Thoracic aorta (tissue), 2 donors: ENCODE measurements at places on chromosomes 12 and 14.

DNA sequence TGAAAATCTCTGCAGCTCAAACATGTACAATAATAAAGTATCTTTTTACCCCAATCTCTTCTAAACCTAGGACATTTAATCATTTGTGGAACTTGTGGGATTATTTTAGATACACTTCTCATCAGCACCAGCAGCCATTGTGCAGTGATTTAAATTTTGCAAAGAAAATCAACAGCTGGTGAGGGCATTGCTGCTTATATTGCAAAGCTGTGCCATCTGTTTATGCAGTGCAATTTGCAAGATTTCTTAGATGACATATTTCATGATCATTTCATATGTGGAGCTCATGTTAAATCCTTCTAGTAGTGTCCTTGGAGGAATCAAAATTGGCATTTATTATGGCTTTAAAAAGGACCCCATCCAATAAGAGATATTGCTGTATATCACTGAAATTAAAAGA, 320.7 kb downstream of the BTG1 start:
- no peak for DNase-seq

- DNase-seq = no peak
Measured at GRCh38 chr12:66351301-66351700, 49.0 kb downstream of the HELB start.

DNA sequence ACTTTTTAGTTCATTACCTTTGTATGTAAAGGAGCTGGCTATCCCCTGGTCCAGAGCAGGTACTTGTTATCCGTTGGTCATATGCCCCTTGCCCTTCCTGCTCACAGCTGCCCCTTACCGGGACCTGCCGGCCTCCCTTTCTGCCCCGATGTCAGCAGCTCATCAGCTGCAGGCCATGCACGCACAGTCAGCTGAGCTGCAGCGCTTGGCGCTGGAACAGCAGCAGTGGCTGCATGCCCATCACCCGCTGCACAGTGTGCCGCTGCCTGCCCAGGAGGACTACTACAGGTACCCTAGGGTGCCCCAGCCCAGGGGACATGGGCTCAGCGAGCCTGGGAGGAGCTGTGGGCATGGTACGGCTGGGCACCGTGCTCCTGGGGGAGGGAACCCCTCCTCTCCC, 2.3 kb upstream of the RNU7-1 start:
- DNase-seq = no peak

- DNase-seq = no peak
Measured at GRCh38 chr12:57435293-57435692, 709 bp downstream of the INHBC start.

DNA sequence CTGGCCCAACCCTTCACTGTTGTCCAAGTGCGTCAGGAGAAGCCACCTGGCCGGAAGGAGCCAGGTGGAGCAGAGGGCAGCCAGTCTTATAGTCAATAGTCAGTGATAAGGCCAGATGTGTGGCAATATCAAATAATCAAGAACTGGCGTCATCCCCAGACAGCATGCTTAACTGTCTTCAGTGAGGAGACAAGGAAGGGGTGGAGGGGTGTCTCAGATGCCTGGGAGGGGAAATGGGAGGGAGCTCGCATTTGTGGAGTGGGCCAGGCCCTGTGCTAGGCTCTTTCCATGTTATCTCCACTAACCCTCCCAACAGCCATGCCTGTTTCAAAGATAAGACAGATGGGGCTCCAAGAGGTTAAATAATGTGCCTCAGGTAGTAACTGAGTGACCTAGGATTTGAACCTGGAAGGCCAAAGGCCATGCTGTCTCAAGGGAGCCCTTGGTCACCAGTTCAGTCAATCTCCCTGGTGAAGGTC, 48.9 kb upstream of the FOS start:
- DNase-seq = no peak

GRCh38 chr12:98646294-98647090, 1.4 kb downstream of the APAF1 start:
- DNase-seq = no peak
